ENCODE measurements at places on chromosomes 3 and 15.

- DNase-seq, result no peak
Observed at GRCh38 chr3:71780430-71780829, 4.5 kb downstream of the PROK2 start.

DNA sequence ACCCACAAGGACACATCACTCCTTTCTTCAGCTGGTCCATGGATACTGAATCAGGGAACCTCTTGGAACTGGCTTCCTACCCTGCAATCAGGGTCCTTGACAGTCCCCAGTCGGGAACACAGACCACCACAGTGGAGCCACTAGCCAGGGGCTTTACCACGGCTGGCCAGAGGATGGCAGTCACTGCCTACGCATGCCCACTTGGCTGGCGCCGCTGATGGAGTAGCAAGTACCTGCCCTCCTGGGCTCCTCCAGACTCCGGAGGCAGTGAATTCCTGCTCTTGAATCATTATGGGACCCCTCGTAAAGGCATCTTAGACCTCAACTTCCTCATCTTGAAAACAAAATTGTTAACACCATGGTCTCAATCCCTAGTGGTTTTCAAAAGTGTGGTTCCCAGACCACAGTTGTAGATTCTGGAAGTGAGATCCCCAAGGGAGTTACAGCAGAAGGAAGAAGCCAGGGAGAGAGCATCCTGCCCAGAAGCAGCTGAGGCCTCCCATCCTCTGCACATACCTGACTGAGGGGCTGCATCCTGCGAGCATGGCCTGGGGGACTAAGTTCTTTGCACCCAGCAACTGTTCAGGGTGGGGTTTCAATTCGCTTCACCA lies 9.1 kb upstream of the SKIC8 start:
- peak; percentile 32 for DNase-seq

DNA sequence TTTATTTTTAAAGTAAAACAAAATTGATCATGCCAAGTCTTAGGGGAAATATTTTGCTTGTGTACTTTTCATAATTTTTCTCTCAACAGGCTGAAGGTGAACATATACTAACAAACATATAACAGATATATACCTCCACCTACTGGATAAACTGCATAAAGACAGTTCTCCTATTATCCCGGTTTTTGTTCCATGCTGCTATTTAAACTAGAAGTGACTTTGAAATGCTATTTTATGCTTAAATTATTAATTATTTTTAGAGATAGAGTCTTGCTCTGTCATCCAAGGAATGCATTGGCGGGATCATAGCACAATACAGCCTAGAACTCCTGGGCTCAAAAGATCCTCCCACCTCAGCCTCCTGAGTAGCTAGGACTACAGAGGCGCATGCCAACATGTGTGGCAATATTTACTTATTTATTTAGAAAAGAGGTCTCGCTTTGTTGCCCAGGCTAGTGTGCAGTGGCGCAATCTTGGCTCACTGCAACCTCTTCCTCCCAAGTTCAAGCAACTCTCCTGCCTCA lies 49.8 kb downstream of the ST3GAL6 start:
- no peak for DNase-seq

- DNase-seq, result no peak
Observed at GRCh38 chr3:141110322-141110721, 59.2 kb downstream of the SPSB4 start.

- DNase-seq, result no peak
Observed at GRCh38 chr3:167776066-167776685, 40.7 kb downstream of the SERPINI1 start.

DNA sequence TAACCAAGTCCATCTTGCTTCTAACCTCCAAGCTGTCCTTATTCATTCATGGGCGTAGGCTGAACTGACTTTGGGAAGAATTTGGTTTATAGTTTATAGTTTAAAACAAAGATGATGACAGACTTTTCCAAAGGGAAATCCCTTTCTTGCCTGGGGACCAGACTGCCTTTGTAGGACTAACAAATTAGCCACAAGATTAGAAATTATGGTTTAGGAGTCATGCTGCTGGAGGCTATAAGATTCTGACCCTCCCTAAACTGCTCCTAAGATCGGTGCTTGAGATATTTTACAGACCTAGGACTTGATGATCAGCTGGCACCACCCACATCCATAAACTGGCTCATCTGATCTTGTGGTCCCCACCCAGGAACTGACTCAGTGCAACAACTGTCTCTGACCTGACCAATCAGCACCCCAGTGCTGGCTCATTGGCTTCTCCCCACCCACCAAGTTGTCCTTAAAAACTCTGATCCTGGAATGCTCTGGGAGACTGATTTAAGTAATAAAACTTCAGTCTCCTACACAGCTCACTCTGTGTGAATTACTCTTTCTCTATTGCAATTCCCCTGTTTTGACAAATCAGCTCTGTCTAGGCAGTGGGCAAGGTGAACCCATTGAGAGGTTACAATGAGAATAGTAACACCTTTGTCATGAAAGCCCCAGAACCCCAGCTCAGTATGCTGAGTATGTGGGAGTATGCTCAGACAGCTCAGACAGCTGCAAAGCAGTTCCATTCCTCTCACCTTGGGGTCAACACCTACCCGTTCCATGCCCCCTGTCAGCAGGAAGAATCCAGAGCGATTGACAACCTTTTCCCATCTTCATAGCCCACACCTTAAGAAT lies 51.6 kb upstream of the C15orf39 start:
- DNase-seq, result no peak

GRCh38 chr3:80733522-80734176 lies 965.9 kb upstream of the ROBO1 start:
- DNase-seq, result no peak

DNA sequence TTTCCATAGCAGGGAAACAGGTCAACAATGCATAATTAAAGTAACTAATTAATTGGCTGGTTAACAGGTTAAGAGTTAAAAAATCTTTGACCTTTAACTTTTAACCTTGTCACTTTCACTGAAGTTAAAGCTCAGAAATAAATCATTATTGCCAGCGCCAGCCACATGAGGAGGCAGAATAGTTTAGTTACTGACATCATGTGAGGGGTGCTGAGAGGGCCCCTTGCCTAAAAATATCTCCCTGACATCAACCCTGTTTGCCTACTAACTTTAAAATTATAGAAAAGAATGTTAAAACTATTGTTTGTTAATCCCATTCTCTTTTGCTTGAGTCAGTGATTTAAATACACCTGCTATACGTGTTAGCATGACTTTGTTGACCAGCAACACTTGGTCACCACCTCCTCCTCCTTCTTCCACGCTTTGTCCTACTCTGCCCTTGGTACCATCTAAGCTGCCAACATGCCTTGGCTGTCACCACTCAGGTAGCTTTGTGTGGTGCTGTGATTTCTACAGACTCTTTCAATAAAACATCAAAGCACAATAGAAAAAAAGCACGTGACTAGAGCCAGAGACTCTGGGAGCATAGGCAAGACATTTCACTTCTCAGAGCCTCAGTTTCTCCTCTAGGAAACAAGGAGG lies 2.7 kb downstream of the FBXO40 start:
- DNase-seq, result no peak

DNA sequence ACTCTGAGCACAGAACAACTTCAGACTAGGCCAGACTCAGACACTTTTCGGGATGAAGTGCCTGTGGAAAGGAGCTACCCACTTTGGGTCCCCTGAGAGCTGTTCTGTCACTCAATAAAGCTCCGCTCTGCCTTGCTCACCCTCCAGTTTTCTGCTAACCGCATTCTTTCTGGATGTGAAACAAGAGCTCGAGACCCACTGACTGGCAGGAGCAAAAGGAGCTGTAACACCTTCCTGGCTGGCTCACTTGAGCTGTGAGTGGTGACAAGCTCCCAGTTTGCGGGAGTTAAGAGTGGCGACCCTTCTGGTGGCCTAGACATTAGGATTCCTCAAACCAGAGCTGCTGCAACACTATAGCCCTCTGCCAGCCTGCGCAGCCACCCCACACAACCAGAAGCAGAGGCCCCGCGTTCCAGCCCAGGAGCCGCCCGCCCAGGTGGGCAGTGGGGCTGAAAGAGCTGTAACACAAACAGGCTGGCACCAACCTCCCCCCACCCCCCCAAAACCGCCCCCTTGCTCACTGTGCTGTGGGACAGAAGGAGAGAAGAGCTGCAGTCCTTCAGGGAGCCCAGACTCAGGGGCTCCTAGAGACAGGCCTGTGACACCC lies 1178.1 kb upstream of the GBE1 start:
- no peak for DNase-seq

GRCh38 chr3:4900298-4900697 lies 78.9 kb upstream of the BHLHE40 start:
- no peak for DNase-seq

DNA sequence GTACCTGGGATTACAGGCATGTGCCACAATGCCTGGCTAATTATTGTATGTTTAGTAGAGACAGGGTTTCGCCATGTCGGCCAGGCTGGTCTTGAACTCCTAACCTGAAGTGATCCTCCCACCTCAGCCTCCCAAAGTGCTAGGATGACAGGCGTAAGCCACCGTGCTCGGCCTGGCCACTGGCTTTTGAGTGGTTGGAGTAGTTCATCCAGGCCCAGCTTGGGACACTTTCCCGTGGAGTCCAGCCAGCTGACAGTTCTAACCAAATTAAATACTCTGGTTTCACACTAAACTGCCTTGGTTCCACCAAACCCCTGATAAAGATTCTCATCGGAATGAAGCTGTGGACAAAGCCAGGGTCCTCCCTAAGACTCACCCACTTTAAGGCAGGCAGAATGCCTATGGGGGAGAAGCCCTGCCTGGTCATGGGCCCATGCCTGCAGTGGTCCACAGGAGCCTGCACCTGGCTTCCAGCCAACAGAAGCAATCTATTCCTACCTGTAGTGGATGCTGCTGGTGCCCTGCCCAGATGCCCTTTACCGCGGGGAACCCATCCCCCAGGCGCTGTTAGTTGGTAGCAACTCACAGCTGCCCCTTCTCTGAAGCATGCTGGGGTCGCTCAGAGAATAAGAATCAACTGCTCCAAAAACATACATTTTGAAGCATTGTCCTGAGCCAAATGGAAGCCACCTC lies 5.2 kb upstream of the SLC28A1 start:
- DNase-seq, result no peak

DNA sequence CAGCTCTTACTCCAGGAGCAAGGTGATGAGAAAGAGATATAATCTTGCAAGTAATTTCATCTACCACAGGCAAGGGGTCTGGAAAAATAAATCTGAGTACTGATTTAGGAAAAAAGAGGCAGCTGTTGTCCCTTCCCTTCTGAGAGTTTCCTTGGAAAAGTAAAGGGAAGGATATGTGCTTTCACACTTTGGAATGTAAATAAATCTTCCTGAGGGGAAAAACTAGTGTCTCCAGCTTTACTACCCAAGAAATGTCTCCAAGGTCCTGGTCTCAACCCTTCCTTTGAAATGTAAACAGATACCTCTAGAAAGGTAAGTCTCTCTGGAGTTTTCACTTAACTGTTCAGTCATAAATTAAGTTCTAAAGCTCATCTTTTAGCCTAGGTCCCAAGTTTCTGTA lies 102.6 kb downstream of the DPH6 start:
- no peak for DNase-seq

DNA sequence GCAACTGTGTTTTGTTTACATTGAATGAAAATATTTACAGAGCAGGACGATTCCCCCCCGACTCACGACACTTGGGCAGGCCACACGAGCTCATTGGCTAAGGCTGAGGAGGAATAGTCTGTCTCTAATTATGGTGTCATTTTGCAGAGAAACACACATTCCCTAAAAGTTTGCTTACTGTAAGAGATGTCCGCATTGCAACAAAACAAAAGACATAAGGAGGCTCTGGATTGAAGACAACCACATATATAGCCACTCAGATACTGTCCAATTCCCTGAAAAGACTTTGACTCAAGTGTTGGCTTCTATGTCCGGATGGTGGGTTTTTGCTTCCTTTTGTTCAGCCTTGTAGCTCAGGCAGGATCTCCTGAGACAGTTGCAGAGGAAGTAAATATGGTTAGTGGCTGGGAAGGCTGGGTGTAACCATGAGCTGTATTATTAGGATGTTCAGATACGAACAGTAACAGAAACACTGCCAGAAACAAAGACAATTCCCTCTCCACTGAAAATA lies 170.4 kb downstream of the KLHL25 start:
- peak; percentile 42 for DNase-seq

DNA sequence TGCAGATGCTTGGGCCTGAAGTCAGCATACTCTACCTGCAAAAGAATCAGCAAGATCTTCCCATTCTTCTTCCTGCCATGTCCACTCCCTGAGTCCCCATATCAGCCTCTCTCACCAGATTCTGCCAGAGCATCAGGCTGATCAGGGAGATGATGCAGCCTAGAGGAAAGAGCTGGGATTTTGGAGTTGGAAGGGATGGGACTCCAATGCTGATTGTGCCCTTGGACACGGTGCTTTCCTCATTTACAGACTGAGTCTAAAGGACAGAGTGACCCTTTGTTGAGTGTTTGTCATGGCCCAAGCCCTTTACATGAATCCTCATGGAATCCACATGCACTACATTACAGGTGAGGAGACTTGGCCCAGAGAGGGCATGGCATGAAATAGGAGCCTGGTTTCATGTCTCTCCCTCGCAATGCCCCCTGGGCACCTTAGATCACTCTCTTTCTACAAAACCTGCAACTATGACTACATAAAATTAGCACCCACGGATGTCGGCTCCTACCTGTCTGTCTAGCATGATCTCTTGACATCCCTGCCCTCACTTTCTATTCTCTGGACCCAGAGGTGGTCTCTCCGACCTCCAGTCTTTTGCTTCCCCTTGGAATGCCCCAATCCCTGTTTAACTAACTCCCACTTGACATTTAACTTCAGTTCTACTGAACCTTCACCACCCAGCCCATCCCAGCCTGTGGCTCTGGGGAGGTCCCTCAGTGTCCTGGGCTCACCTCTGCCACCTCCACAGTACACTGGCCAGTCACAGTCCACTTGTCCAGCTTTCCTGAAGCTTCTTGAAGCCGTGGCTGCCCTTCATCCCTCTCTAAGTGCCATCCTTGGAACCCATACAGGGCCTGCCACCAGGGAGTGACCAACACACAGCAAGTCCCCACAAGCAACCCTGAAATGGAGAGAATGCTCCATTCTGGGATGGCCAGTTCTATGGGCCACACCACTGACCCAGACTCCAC lies 173.5 kb downstream of the ABHD5 start:
- DNase-seq, result no peak

DNA sequence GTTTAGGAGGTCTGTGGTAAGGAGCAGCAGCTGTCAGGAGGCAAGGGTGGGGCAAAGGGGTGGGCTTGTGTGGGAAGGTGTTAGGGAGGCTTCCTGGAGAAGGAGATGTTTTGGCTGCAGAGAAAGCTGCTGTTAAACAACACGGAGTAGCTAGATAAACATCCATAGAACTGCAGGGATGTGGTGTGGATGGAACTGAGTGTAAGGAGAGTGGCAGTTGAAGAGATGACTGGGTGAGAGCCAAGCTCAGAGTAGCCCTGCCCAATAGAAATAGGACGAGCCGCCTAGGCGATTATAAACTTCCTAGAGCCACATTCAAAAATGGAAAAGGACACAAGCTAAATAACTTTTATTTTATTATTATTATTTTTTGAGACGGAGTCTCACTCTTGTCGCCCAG lies 19.9 kb downstream of the RPLP1 start:
- no peak for DNase-seq

Measured in HL-60 (cell line).